Cardiac muscle cell (in vitro differentiated cells and primary cell): ENCODE measurements at places on chromosomes 4 and X. TPM values are rescaled to one million over a fixed set of nuclear protein-coding genes. Genes with fewer than 3 reads are reported as not detected.

DRD5 gene
- not detected in 2 replicates for total RNA-seq

POU3F4 gene
- 0.03 TPM in 1 of 2 replicates, not detected in the other for total RNA-seq

ALG13 gene
- 25.4 and 33.5 TPM in 2 replicates for total RNA-seq

ASB9 gene
- 0.54 TPM in 1 of 2 replicates, not detected in the other for total RNA-seq

TBC1D14 gene
- 41.8 and 46.1 TPM in 2 replicates for total RNA-seq

GLRA2 gene
- 0.15 and 1.3 TPM in 2 replicates for total RNA-seq

GPR82 gene
- total RNA-seq, result not detected in 2 replicates

ITM2A gene
- total RNA-seq, result 12.9 and 14.7 TPM in 2 replicates

SLC10A4 gene
- total RNA-seq, result 0.18 and 0.39 TPM in 2 replicates

SUPT20HL2 gene
- total RNA-seq, result 0.12 and 0.25 TPM in 2 replicates

FDCSP gene
- total RNA-seq, result not detected in 2 replicates

HSFX2 gene
- total RNA-seq, result not detected in 2 replicates

TLR3 gene
- total RNA-seq, result 0.21 TPM in 1 of 2 replicates, not detected in the other

ODAPH gene
- total RNA-seq, result 0.24 TPM in 1 of 2 replicates, not detected in the other

ZNF732 gene
- 1.7 and 2.2 TPM in 2 replicates for total RNA-seq

GAGE10 gene
- not detected in 2 replicates for total RNA-seq
